Epithelial cell of alveolus of lung (primary cell): ENCODE measurements at places on chromosomes 13 and 19. TPM values are rescaled to one million over a fixed set of nuclear protein-coding genes. Genes with fewer than 3 reads are reported as not detected.

Gene ZNF83
- total RNA-seq: 10.7 and 22.2 TPM in 2 replicates

Gene ATP8B3
- total RNA-seq: 0.52 and 6.9 TPM in 2 replicates

Gene TTC9B
- total RNA-seq: 0.08 TPM in 1 of 2 replicates, not detected in the other

Gene PTGER1
- 3.9 and 15.1 TPM in 2 replicates for total RNA-seq

Gene CASP14
- not detected in 2 replicates for total RNA-seq

Gene C19orf67
- not detected in 2 replicates for total RNA-seq

Gene COMP
- under 0.01 TPM in 1 of 2 replicates, not detected in the other for total RNA-seq

Gene KIR2DL3
- not detected in 2 replicates for total RNA-seq

Gene PSG1
- total RNA-seq: not detected in 2 replicates

Gene RASAL3
- total RNA-seq: 0.32 and 0.52 TPM in 2 replicates

Gene SLC10A2
- not detected in 2 replicates for total RNA-seq

Gene NLRP4
- not detected in 2 replicates for total RNA-seq

Gene RGCC
- 31.8 and 76.5 TPM in 2 replicates for total RNA-seq

Gene MUC16
- under 0.01 TPM in 1 of 2 replicates, not detected in the other for total RNA-seq

Gene SPTBN4
- total RNA-seq: 0.24 and 1.2 TPM in 2 replicates

Gene SLC46A3
- 0.72 and 1.9 TPM in 2 replicates for total RNA-seq

Gene ZSCAN4
- total RNA-seq: not detected in 2 replicates

Gene SKA3
- total RNA-seq: 6.1 and 11.8 TPM in 2 replicates
